NCI-H1105 (cell line): ENCODE measurements at places on chromosomes 4 and X.

DNA sequence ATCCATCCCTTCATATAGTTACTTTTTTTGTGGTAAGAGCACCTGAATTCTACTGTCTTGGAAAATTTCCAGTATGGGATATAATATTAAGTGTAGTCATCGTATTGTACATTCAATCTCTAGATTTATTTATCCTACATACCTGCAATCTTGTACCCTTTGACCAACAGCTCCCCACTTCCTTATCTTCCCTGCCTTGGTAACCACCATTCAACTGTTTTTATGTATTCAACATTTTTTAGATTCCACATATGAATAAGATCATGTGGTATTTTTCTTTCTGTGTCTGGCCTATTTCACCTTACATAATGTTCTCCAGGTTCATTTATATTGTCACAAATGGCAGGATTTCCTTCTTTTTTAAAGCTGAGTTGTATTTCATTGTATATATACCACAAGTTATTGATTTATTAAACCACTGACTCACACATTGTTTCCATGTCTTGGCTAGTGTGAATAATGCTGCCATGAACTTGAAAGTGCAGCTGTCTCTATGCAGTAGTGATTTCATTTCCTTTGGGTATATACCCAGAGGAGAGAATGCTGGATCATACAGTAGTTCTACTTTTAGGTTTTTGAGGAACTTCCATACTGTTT, 572.5 kb downstream of the MAGEB5 start:
- no peak for DNase-seq

GRCh38 chr4:38060829-38061431, 100.7 kb downstream of the PTTG2 start:
- no peak for DNase-seq

- DNase-seq: no peak
Measured at GRCh38 chr4:173936861-173937260, 346.6 kb downstream of the FBXO8 start.

DNA sequence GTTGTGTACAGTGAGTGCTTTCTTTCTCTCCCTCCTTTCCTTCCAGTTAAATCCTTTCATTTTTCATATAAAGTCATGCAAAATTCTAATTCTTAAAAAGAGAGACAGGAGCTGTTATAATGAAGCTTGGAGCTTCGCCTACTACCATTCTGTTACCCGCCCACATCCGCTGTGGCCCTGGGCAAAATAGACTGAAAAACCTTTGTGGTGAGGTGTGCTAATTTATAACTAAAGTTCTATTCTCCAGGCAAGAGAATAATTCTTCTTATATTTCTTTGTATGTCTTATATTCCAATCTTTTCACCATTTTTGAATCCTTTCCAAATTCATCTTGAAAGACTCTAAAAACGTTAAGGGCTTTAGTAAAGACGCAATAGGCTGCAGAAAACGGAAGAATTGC, 7.0 kb downstream of the QRFPR start:
- no peak for DNase-seq
